Placental epithelial cell (primary cell): ENCODE measurements at places on chromosomes 5 and 9. TPM values are rescaled to one million over a fixed set of nuclear protein-coding genes. Genes with fewer than 3 reads are reported as not detected.

FOXD4L4 gene
- 0.39 and 0.43 TPM in 2 replicates for total RNA-seq

GNE gene
- 13.3 and 21.8 TPM in 2 replicates for total RNA-seq

RNF183 gene
- total RNA-seq, result 0.39 TPM in 1 of 2 replicates, not detected in the other

PLPP6 gene
- total RNA-seq, result 10.2 and 11.7 TPM in 2 replicates

OSMR gene
- total RNA-seq, result 10.4 and 10.6 TPM in 2 replicates

PHPT1 gene
- total RNA-seq, result 100 and 144 TPM in 2 replicates

NR5A1 gene
- not detected in 2 replicates for total RNA-seq

RBM27 gene
- total RNA-seq, result 18.1 and 21.1 TPM in 2 replicates
